NCI-H2029 treated with DMSO at 0.1 percent for 48 hours (cell line): ENCODE measurements at places on chromosomes 12 and 14.

GRCh38 chr12:85369365-85370154, 89.5 kb downstream of the ALX1 start:
- DNase-seq = no peak

DNA sequence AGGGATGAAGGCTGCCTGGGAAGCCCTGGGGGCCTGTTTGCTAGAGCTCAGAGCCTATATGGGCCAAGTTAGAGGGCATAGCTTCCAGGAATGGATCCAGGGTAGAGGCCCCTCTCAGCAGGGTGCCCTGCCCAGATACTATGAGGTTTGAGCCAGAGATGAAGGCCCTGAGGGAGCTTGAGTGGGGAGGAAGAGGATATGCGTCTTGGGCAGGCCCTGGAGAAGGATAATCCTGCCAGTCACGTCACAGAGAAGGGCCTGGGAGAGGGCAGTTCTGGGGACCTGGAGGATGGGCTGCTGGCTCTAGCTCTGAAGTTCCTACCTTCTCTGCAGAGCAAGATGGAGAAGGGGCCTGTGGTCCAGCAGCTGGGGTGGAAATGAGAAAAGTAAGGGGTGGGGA, 5.9 kb upstream of the CACNB3 start:
- no peak for DNase-seq

DNA sequence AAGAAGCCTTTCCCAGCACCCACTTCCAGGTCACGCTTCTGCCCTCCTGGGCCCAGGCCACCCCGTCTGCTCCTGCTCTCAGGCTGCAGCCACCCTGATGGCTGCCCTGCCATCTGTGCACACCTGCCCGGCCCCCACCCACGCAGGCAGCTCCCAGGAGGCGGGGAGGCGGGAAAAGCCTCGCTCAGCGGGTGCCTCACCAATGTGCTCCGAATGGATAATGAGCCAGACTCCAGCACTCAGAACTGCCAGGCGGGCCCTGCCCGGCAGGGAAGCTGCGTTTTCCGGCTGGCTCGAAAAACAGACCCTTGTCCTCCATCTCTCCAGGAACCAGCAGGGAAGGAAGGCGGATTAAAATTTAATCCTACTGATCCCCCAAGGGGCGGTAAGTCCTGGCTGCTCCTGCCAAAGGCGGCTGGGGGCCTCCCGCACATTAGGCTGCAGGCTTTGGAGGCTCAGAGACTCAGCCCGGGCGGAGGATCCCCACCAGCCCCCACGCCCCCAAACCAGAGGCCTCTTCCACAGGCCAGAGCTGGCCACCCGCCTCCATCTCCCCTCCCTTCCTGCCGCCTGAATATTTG, 104.0 kb downstream of the NCOR2 start:
- DNase-seq = no peak

- DNase-seq = peak; percentile 93
These were observed 58.3 kb downstream of the PELI2 start for GRCh38 chr14:56176530-56176929.

DNA sequence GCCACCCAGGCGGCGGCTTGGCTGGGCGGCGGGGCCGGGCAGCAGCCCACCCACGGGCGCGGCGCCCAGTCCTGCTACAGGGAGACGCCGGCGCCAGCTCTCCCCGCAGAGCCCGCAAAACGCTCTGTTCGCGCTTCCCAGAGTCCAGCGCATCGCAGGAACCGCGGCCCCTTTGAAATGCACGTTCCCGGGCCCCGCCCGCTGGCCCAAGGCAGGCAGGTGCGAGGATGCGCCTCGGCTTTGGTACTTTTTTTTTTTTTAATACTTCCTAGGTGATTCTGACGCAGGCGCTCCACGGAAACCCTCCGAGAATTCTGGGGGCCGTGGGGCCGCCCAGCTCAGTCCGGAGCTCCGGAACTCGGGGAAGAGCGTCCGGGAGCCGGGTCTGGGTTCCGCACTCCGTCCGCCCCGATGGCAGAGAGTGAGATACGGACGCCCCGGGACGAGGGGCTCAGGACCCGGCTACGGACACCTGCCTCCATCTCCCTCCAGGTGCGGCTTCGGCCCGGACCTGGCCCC, 483 bp downstream of the POC1B start:
- no peak for DNase-seq

GRCh38 chr12:84802161-84802560, 110.4 kb downstream of the SLC6A15 start:
- no peak for DNase-seq

DNA sequence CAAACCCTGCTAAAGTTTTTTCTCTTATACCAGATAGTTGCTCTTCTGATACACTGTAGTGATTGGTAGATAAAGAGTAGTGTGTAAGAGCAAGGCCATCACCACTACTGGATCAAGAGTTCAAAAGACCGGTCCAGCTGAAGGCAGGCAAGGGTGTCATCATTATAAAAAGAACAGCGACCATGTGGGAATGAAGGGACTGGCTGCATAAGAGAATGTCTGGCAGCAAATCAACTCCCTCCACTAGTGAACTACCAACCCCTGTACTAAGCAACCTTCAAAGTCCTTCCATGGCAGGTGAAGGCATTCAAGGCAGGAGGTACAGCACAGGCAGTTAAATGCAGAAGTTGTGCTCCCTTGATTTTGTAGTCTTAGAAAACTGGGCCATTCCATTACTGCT, 53.5 kb downstream of the EGLN3 start:
- no peak for DNase-seq
